ENCODE measurements at places on chromosomes 12 and 14. TPM values are rescaled to one million over a fixed set of nuclear protein-coding genes. Genes with fewer than 3 reads are reported as not detected.
A peak's percentile ranks its signal among the peaks of the same experiment; 100 is the strongest.

The BEST3 gene
- polyA plus RNA-seq: 0.48 TPM

GRCh38 chr14:103628221-103628683 lies 759 bp upstream of the KLC1 start:
- DNase-seq: peak; percentile 34

GRCh38 chr12:70049596-70050360 lies 193.5 kb upstream of the CNOT2 start:
- DNase-seq: no peak

GRCh38 chr14:71183876-71184689 lies 276.8 kb downstream of the PCNX1 start:
- no peak for DNase-seq

The TAS2R7 gene
- polyA plus RNA-seq: not detected

DNA sequence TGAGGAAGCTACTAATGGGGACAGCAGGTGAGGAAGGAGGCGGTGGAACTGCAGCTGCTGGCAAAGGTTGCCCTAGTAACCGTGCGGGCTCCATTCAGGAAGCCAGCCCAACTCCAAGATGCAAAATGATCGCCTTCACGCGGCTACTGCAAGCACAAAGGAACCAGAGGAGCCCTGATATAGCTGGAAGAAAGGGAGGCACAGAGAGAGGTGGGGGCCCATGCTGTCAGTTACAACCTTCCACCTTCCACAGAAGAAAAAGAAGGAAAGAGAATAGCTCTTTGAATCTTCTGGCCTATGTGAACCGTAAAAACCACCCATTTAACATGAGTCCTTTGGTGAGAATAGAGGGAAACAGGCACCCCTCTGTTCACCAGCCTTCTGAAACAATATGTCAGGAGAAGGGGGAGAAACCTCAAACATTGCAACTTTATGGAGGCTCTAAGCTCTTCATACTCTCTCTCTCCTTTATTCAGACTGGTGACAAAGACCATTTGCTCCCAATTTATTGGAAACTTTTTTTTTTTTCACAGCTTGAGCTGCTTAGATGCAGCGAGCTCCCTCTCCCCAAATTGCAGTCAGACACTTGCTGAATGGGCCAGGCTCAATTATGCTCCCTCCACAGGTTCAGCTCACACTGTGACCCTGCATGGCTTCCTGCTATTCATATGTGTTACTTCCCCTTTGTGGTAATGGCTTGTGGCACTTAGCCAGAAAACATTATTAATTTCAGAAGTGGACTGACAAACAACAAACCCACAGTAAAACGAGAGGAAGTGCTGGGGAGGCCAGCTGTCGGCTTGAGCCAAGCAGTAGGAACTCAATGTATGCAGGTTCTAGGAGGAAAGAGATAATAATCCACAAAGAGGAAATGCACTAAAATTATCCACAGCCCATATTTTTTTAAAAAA lies 6.2 kb downstream of the DUSP6 start:
- DNase-seq: peak; percentile 76

DNA sequence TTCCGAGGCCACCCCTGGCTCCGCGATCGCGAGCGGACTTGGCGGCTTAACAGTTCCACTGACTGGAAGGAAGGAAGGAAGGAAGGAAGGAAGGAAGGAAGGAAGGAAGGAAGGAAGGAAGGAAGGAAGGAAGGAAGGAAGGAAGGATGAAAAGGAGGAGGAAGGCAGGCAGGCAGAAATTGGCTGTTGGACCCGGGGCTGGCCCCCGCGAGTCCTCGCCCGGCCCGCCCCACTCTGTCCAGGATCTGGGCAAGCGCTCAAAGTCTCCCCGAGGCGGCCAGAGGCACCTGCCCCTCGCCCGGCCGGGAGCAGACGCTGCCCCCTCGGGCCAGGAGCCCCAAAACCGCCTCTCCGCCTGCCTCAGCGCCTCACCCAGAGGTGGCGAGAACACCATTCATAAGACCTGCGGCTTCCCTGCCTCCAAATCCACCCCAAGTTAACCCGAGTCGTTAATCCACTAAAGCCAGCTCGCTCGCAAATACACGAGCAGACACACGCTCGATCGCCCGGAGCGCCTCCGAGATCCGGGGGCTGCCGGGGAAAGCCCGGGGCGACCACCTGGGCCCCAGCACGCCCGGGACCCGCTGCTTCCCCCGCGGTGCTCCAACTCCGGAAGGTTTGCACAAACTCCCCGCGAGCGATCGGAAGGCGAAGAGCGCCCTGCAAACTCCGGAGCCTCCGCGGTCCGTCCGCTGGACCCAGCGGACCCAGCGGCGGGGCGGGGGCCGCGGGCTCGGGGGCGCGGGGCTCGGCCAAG lies 844 bp downstream of the DPF3 start:
- no peak for DNase-seq

The HOXC6 gene
- polyA plus RNA-seq: 34.1 TPM

DNA sequence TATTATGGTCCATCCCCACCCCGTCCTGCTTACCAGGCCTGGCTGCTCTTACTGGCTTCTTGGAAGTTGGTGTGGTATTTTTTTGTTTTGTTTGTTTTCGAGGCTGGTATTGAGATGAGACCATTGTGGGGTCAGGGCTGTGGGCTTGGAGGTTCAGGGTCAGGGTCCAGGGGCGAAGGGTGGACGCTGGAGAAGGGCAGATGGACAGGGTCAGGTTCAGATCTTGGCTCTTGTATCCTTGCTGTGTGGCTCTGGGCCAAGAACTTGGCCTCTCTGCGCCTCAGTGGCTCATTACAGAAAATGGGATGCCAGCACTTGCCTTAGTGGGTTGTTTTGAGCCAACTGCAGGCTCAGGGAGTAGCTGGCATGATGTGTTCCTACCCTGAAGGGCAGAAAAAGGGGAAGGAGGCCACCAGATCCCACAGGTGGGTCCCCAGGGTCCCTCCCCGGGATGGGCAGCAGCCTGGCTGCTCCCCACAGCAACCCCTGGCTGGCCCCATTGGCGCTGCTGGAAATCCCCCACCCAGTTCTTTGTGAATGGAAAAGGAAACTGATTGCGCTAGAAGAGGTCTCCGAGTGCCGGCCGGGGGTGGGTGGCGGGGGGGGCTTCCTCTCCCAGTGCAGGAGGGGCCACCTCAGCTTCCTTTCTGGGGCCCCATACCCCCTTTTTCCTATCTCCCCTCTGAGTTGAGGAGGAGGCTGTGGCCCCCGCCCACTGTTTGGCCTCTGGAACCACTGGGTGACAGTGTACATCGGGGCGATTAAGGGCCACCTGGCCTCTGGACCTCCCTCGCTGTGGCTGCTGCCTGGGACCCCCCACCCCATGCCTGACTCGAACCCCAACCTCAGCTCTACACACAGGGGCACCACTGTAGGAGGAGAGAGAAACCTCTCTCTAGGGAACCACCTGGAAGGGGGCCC lies 25.0 kb downstream of the SH2B3 start:
- DNase-seq: no peak

The TBC1D30 gene
- polyA plus RNA-seq: 5.1 TPM

The PLXNC1 gene
- 7.5 TPM for polyA plus RNA-seq

GRCh38 chr14:22190411-22191191 lies 398.4 kb downstream of the DAD1 start:
- no peak for DNase-seq

- DNase-seq: no peak
These were observed 22.4 kb downstream of the SLCO1B3 start for GRCh38 chr12:20832911-20833310.

GRCh38 chr12:122888232-122888752 lies 7.6 kb downstream of the VPS37B start:
- DNase-seq: no peak

The FKBP11 gene
- polyA plus RNA-seq: 22.4 TPM

- no peak for DNase-seq
These were observed 3.3 kb upstream of the MDM1 start for GRCh38 chr12:68335462-68335861.

The PIWIL1 gene
- 0.78 TPM for polyA plus RNA-seq

- DNase-seq: no peak
These were observed 33.0 kb downstream of the HIGD1C start for GRCh38 chr12:50985322-50985721.

GRCh38 chr14:94987409-94987808 lies 169.9 kb downstream of the DICER1 start:
- DNase-seq: no peak

DNA sequence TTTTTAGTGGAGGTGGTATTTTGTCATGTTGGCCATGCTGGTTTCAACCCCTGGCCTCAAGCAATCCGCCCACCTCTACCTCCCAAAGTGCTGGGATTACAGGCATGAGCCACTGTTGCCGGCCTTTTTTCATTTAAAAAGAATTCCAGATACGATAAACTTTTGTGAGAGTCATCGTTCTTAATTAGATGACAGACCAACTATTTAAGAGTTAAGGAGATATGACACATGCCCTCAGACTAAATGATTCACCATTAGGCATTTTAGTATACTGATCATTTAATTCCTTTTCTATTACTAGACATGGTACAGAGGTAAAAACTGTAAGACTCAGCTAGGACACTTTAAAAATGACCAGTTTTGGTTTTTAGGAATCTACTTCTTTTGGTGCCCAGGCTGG lies 2.4 kb downstream of the ANKRD13A start:
- DNase-seq: no peak

DNA sequence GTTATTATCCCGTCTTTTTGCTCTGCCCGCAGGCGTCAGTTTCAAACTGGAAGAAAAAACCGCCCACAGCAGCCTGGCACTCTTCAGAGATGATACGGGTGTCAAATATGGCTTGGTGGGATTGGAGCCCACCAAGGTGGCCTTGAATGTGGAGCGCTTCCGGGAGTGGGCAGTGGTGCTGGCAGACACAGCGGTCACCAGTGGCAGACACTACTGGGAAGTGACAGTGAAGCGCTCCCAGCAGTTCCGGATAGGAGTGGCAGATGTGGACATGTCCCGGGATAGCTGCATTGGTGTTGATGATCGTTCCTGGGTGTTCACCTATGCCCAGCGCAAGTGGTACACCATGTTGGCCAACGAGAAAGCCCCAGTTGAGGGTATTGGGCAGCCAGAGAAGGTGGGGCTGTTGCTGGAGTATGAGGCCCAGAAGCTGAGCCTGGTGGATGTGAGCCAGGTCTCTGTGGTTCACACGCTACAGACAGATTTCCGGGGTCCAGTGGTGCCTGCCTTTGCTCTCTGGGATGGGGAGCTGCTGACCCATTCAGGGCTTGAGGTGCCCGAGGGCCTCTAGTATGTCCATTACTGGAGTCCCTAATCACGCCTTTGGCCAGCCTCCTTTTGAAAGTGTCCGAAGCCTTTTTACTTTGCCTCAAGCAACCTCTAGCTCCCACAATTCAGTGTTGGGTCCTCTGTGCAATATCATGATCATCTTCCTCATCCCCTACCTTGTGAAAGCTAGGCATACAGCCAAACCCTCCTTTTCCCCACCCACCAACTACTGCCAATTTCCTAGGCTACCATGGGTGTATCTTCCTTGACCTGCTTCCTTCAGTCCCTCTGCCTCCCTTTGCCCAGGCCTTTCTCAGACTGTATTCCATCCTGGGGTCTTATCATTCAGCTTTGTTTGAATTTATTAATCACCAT lies 891 bp downstream of the SPRYD4 start:
- no peak for DNase-seq

The PROX2 gene
- polyA plus RNA-seq: 4.3 TPM

DNA sequence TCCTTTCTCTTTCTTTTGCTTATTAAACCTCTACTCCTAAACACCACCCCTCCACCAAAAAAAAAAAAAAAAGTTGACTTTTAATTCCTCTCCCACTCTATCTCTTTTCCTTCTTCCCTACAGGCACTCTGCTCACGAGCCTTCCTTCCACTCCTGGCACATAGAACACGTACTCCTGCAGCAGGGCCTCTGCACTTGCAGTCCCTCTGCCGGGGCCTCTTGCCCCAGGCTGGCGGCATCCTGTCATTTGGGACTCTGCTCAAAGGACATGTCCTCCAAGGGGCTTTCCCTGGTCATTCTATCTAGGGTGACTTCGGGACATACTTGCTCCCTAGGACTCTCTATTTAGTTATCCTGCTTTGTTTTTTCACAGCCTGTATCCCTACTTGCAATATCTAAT lies 7.7 kb downstream of the FOS start:
- DNase-seq: no peak

DNA sequence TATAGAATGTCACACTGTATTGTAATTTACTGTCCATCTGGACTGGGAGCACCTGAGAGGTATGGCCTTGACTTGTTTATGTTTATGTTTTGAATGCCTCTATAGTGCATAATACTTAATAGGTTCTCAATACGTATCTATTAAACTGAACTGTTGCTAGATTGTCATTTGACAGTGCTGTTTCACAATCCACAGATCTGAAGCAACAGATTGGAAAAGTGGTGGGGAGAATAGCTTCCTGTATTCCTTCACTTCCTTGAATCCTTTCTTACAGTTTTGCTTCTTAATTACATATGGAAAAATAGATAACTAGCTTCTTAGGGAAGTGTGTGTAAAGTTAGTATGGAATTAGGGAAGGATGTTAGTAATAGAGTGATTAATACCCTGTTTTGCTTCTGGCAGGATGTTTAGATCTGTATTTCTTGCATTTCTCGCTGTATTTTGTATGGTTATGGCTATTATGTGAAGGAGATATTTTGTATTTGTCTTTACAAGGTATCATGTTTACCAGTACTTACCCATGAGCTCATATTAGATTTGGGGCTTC lies 4.5 kb downstream of the CNOT2 start:
- no peak for DNase-seq

- DNase-seq: peak; percentile 25
These were observed 36.5 kb downstream of the CMKLR1 start for GRCh38 chr12:108302403-108303311.

The MAP3K9 gene
- 5.9 TPM for polyA plus RNA-seq

GRCh38 chr14:102775855-102776760 lies 1.1 kb upstream of the TRAF3 start:
- no peak for DNase-seq

DNA sequence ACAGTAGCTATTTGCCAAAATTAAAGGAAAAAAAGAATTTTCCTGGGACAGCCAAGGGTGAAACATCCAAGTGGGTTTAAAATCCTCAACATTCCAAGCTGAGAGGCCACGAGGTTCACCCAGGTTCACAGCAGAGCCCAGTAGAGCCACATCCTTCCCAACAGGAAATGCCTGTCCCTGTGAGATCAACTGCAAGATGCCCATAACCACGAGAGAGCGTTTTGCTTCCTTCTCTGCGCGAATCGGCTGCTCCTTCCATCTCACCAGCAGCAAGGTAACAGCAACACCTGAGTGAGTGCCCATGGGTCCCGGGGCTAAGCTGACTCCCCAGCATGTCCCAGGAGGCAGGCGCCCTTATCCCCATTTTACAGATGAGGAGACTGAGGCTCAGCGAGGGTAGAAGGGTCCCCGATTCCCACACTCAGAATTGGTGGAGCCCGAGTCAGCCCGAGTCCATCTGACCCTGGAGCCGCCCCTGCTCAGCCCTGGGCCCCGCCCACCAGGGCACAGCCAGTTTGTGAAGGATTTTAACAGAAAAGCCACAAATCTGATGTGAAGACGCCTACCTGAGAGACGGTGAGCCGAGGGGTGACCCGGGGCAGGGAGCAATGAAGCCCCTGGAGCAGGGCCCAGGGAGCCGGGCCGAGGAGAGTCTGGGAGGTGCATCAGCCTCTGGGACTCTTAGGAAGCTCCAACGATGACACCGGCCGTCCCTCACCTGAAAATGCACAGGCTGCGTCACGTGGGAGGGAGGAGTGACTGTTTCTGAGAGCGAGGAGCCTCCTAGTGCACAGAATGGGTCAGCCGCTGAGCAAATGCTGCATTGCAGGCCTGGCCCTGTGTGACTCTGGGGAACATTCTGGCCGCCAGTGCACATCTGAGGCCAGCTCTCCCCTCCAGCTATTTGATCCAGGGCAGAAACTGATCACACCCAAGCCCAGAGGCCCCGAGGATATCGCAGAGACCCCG lies 236.9 kb upstream of the SFSWAP start:
- DNase-seq: no peak

The KRR1 gene
- 104 TPM for polyA plus RNA-seq

Measured in left kidney (tissue), 8 donors.